EL (cell line): ENCODE measurements at places on chromosomes 6 and 20.
A peak's percentile ranks its signal among the peaks of the same experiment; 100 is the strongest.

DNA sequence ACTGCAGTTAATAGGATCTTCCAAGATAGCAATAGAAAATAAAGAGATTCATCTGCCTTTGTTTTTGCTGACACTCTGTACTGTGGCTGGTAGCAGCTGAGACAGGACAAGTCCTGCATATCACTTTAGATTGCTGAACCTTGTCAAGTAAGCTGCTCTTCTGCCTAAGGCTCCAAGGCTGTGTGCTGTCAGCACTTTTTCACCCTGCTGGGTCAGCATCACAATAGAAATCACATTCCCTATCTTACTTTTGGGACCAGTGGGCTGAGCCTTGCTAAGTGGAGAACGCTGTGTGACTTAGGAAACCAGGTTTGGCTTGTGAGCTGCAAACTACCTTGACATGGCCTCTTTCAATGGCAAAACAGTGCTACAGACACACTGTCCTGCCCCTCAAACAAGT lies 263.9 kb downstream of the FRK start:
- DNase-seq = no peak

GRCh38 chr6:148296771-148297170 lies 45.9 kb upstream of the SASH1 start:
- DNase-seq = no peak

GRCh38 chr20:2469991-2470422 lies 582 bp downstream of the SNRPB start:
- peak; percentile 56 for DNase-seq

DNA sequence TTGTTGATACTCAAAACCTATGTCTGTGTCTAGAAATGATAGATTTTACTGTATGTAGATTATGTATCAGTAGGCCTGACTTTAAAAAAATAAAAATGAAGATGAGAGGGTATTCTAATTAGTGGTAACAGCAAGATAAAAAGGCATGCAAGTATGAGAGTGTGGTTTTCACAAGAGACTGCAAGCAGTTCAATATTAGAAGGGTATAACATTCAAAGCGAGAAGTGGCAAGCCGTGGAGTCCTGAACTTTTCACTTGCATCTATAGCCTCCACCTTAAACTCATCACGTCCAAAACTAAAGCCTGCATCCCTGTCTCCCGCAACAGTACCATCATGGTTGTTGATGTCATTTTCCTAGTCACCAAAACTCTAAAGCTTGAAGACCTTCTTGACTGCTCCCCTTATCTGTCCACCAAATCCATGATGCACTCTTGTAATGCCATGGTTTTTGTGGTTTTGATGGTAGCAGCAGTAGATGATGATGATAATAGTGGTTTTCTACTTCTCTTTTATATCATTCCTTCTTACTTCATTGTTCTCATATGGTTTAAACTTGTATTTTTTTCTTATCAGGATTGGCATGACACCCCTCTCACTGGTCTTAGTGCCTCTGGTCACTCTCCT lies 9.2 kb upstream of the CGA start:
- no peak for DNase-seq

GRCh38 chr6:89584539-89584938 lies 54.0 kb downstream of the LYRM2 start:
- no peak for DNase-seq

GRCh38 chr20:5065166-5065878 lies 54.4 kb downstream of the PCNA start:
- peak; percentile 75 for DNase-seq

DNA sequence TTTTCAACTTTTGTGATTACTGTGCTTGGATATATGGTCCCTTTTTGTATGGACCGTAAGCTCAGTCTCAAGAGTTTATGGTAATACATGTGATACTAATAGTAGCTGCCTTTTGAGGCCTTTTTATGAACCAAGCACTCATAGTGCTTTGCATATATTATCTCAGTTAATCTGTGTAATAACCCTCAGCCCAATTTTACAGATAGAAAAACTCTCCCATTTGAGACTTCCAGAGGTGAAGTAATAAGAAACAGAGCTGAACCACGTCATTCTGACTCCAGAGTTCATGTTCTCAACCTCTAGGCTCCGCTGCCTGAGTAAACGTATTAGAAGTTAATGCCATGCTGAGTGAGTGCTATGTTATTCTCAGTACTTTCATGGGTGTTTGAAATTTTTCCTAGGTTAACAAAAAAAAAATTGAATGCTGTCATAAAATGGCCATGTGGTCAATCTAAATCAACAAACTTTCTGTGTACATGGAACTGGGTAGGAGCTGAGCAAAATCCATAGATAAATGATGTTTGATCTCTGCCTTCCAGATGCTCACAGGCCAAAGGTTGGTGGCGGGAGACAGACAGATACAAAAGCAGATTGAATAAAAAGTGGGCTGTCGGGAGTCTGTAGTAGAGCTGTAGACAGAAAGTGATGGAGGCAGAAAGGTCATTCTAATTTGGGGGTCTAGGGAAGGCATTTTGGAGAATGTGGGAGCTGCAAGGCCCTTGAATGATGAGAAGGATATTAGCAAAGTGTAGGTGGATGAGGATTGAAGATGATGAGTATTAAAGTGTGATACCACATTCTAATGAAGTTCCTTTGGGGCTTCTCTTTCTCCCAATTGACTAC lies 22.6 kb upstream of the ELOVL2 start:
- DNase-seq = no peak
